ENCODE measurements at places on chromosomes 16 and 17. TPM values are rescaled to one million over a fixed set of nuclear protein-coding genes. Genes with fewer than 3 reads are reported as not detected.

- no peak for DNase-seq
These were observed 17.2 kb upstream of the ABR start for GRCh38 chr17:1196946-1197345.

GRCh38 chr17:72890711-72891110 is 201.8 kb downstream of the SLC39A11 start:
- peak; percentile 49 for DNase-seq

GRCh38 chr17:76276461-76277299 is 11.5 kb downstream of the UBALD2 start:
- DNase-seq = peak; percentile 77

- DNase-seq = peak; percentile 75
These were observed 84.5 kb downstream of the WNT3 start for GRCh38 chr17:46733837-46734475.

GRCh38 chr17:82802075-82802780 is 37.6 kb downstream of the ZNF750 start:
- no peak for DNase-seq

DNA sequence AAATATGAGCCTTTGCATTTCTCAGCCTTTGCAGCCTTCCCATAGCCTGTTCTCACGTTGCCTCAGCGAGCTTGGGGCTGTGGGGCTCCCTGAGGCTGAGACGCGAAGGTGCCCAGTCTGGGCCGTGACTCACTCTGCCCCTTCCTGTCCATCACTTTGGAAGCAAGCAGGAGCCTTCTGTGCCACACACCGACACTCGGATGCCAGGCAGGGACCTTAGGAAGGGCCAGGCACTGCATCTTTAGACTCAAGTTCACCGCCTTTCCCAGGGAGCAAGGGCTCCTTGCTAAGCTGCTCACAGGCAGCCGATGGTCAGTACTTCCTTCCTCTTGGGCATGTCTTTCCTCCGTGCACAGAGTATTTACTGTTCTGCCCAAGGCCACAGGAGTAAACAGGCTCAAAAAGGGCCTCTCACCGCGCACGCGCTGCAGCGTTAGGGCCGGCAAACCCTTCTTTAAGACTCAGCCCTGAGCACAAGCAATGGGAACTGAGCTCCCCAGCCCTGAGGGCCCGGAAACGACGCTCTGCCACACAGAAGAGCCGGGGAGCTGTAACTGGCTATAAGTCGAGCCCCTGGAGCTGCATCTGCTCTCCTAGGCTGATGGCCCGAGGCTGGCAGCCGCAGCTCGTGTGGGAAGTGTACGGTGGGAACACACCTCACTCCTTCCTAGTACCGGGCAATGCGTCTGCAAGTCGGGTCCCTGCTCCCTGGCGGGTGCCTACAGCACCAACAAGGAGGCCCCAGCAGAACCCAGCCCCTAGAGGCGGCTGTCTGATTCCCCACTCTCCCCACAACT is 7.2 kb downstream of the TIMM22 start:
- DNase-seq = no peak

GRCh38 chr16:87375426-87376135 is 8.0 kb downstream of the FBXO31 start:
- DNase-seq = peak; percentile 42

DNA sequence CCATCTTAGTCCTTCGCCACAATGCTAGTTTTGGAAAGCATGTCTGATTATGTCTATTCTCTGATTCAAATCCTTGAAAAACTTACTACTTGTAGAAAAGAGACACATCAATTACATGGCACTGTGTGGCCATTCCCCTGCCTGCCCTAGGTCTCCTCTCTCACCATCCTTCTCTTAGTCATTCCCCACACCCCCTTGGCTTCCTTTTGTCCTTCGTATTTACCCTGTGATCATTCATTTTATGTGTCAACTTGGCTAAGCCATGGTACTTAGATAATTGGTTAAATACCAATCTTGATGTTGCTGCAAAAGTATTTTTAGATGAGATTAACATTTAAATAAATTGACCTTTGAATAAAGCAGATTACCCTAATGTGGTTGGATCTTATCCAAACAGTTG is 122.9 kb upstream of the CDH11 start:
- DNase-seq = no peak

GRCh38 chr17:34071886-34072420 is 183.1 kb upstream of the CCL2 start:
- no peak for DNase-seq

- no peak for DNase-seq
These were observed 2.4 kb downstream of the MON1B start for GRCh38 chr16:77193377-77193776.

- no peak for DNase-seq
These were observed 5.6 kb downstream of the GSG1L start for GRCh38 chr16:28057949-28058348.

DNA sequence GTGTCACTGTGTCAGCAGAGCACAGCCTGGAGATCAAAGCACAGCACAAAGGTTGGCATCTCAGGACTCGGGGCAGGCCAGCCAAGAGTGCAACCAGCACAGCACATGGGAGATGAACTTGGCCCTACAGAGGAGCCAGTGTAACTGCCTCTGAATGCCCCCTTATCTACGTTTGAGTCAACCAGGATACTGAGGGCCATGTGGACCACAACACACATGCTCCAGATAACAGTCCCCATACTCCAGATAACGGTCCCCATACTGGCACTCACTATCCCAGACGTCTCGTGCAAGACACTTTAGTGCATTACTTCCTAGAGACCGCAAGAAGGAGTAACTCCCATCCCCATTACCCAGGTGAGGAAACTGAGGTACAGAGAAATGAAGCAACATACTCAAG is 88.2 kb downstream of the XYLT1 start:
- no peak for DNase-seq

- DNase-seq = no peak
These were observed 32.3 kb downstream of the SMIM36 start for GRCh38 chr17:55478971-55479370.

GRCh38 chr16:57693550-57693949 is 1.1 kb upstream of the DRC7 start:
- no peak for DNase-seq

DNA sequence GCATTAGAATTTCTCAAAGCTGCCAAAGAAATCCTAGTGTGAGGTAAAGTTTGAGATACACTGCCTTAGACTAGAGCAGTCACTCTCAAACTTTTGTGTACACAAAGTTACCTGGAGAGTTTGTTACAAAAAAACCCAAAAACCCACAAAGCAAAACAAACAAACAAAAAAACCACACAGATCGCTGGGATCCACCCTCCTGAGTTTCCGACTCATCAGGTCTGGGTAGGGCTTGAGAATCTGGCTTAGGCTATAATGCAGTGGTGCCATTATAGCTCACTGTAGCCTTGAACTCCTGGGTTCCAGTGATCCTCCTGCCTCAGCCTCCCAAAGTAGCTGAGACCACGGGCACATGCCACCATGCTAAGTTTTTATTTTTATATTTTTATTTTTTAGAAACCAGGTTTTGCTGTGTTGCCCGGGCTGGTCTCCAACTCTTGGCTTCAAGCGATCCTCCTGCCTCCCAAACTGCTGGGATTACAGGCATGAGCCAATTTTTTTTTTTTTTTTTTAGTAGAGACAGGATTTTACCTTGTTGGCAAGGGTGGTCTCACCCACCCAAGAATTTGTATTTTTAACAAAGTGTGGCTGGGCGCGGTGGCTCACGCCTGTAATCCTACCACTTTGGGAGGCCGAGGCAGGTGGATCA is 22.3 kb upstream of the SMG1 start:
- DNase-seq = no peak

GRCh38 chr17:75652934-75653549 is 13.9 kb downstream of the RECQL5 start:
- no peak for DNase-seq

DNA sequence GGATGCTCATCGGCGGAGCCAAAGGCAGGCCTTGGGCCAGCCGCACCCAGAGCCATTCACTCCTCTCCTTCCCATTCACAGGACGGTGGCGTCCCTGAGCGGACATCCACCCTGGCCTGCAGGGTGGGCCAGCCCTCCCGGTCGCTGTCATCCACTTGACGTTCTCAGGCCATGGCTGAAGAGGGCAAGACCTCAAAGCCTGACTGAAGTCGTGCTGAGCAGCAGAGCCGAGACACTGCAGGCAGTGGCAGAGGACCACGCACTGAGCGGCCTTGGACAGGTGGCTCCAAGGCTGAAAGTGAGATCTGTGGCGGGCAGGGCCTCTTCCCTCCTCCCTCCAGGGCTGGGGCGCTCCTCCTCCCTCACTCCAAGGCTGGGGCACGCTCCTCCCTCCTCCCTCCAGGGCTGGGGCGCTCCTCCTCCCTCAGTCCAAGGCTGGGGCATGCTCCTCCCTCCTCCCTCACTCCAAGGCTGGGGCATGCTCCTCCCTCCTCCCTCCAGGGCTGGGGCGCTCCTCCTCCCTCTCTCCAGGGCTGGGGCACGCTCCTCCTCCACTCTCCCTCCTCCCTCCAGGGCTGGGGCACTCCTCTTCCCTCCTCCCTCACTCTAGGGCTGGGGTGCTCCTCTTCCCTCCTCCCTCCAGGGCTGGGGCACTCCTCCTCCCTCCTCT is 24.1 kb downstream of the GNPTG start:
- no peak for DNase-seq

DNA sequence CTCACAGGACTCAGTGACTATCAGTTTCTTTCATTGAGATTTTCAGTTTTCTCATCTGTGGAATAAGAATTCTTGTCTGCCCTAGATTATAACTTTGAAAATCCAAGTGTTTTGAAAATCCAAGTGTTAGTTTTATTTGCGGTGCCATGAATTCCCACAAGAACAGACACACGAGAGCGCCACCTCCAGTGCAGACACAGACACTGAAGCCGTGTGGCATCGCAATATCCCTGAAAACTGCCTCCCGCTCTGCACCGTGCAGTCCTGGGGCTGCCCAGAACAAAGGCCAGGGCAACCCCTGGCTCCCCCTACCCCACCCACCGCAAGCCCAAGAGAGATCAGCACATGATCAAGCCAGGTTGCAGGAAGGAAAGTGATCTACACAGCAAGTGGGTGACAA is 229.5 kb upstream of the ASIC2 start:
- DNase-seq = no peak

DNA sequence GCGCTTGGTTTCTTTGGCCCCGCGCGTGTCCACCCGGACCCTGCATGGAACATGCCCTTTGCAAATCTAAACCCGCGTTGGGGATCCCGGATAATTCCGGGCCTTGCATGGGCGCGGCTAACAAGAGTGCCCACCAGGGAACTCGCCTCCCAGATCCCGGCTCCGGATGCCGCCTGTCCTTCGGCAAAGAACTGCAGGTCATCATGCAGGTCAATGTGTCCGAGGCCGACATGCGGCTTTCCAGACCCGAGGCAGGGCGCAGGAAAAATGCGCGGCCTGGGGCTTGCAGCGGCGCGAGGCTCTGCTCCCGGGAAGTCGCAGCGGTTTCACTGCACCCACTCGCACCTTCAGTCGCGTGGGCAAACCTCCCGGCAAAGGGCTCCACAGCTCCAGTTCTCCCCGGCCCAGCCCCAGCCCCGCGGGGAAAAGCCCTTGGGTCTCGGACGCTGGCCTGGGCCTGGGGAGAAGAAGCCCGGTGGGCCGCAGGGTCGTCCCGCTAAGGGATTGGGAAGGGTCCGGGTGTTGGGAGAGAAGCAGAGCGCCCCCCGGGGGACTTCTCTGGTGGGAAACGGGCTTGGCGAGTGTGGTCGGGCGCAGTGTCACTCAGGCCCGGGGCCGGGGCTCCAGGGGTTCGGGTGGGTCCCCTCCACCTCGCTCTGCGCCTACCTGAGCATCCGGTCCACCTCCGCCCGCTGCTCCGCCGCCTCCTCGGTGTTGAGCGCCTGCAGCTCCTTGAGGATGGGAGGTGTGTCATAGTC is 805 bp downstream of the HNF1B start:
- no peak for DNase-seq

DNA sequence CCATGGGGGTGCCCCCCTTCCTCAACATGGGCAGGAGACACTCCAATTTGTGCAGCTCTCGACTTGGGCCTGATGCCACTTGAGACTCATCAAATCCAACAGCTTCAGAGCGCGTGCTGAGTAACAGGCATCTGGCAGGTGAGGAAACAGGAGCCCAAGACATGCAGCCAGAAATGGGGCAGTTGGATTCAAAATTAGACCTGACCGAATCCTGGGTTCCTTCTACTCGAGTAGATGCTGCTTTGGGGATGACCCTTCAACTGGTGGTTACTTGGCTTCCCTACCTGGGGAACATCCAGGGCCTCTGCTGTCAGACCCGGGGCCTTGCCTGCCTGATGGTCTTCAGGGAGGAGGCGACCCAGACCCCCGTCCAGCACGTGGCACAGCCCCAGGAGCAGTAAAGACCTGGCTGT is 488 bp upstream of the NTN3 start:
- DNase-seq = no peak

Gene TEKT1
- total RNA-seq = not detected

Gene KRTAP17-1
- not detected for total RNA-seq

Gene PITPNM3
- total RNA-seq = 0.91 TPM

Gene HAS3
- total RNA-seq = 1.8 TPM

Gene FASN
- total RNA-seq = 115 TPM

Gene HSD11B2
- total RNA-seq = not detected

Gene MFSD6L
- total RNA-seq = not detected

Gene AOC2
- total RNA-seq = 0.57 TPM

Gene AXIN2
- 0.45 TPM for total RNA-seq

Gene DOC2A
- total RNA-seq = 0.19 TPM

Gene MYH8
- total RNA-seq = not detected

All from HFFc6 (cell line).